ENCODE measurements at places on chromosomes 12 and 14.
A peak's percentile ranks its signal among the peaks of the same experiment; 100 is the strongest.

DNA sequence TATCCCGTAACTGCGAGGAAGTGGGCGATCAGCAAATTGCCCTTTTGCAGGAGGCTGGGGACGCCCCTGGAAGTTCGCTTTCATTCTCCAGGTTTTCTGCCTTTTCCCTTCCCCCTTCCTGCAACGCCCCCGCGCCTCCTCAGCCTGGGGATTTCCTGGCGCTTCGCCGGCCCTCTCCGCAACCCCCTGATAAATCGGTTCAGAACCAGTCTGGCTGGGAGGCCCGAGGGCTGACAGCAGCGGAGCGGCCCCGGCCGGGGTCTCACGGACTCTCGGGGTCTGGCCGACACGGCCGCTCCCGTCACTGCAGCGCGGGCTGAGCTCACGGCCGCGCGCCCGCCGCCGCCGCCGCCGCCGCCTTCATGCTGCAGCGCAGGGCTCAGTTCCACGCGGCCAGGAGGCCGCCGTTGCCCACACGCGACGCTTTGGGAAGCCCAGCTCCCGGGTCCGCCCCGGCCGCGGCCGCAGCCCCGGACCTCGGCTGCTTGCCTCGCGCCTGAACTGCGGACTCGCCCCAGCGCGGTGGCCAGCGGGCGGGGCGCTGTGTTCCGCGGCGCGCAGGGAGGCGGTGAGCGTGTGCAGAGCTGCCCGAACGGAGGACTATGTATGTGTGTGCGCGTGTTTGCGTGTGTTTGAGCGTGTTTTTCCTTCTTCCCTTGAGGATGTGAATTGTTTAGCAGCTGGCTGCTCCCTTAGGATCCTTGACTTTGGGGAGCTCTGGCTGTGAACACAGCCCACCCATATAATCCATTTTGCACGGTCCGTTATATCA lies at the start of gene LRFN5:
Gene LRFN5 (plus strand): TSS at position 345 of the 772 bp plus-strand sequence.
- DNase-seq = peak; percentile 67

DNA sequence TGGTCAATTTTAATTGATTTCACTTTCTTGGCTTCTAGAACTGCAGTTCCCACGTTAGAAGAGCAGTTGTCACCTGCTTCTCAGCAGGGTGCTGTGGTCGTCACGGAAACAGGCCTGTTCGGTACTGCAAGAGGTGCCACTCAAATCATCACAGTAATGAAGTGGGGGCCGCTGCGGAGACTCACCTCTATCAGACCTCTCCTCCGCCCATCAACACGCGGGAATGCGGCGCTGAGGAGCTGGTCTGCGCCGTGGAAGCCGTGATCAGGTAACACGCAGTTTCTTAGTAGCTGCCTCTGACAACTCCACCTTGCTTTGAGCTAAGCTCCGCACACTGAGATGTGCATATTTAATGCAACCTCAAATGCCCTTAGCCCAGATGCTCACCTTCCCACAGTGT lies 107.2 kb downstream of the UNC79 start:
- no peak for DNase-seq

DNA sequence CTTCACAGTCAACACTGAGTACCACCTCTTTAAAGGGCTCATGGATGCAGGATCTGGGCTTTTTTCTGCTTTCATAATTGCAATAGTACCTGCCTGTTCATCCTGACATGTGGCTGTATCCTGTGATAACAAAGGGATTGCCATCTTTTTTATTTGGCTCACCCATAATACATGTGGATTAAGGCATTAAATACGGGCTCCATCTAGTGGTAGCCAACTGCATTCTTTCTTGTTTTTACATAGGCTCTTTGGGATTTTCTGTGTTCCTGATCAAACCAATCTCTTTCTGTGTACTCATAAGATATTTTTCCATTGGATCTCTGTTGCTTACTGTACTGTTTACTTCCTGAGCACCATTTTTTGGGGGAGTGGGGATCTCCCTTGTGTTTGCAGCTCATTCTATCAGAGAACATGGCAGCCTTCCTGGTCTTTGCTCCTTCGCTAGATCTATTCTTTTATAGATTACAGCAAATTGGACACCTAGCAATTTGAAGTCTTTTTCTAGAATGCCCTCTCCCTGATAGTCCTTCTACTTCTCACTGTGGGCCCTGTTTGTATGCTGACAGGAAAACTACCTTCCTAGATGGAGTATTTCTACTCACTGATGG lies 723.4 kb upstream of the MDGA2 start:
- DNase-seq = no peak

GRCh38 chr12:113591480-113591974 lies 119.9 kb upstream of the LHX5 start:
- DNase-seq = no peak

DNA sequence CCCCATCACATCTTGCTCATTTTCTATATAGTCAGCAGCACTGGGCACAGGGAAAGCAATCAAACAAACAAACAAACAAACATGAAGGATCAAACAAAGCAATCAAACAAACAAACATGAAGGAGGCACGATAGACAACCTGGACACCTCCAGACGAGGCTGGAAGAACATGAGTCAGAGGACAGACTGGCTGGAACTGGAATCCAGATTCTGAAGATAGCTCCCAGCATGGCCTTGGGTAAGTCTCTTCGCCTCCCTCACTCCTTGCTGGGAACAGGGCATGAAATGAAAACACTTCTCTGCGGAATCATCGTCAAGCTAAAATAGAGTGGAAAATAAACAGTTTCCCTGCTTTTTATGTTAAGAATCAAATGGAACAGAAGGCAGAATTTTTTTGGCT lies 984.8 kb downstream of the VRK1 start:
- no peak for DNase-seq

DNA sequence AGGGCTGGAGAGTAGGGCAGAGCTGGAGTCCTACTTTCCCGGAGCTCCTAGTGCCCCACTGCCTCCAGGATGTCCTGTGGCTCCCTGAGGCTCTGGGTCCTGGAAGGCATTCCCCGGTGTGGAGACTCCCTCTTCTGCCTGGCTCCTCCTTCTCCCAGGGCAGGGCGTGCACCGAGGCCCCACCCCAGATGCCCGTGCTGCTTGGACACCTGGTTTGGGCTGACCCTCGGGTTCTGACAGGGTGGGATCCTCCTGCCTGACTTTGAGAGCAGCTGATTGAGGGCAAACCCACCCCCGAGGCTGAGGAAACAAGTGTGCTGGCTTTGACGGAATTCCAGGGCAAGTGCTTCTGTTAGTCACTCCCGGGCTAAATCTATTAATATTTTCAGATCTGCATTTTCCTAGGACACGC lies 15.4 kb downstream of the TEAD4 start:
- no peak for DNase-seq

- no peak for DNase-seq
These were observed 126.4 kb downstream of the DUSP6 start for GRCh38 chr12:89225808-89226411.

- no peak for DNase-seq
These were observed 192.4 kb downstream of the TMX1 start for GRCh38 chr14:51432302-51432948.

- DNase-seq = no peak
These were observed 87.6 kb upstream of the MAP1LC3B2 start for GRCh38 chr12:116471544-116471943.
